ENCODE measurements at places on chromosomes 16 and 17. TPM values are rescaled to one million over a fixed set of nuclear protein-coding genes. Genes with fewer than 3 reads are reported as not detected.

FOXO3B gene
- total RNA-seq, result 7.9 TPM

GRCh38 chr17:82926081-82926480 is 86.3 kb upstream of the ZNF750 start:
- no peaks in the 10 kb centered on the region for H3K4me1 ChIP-seq
- H3K4me3 ChIP-seq, result no peak overlapping the region
- H3K36me3 ChIP-seq, result peaks cover 3% of the 10 kb centered on the region

NAA38 gene
- total RNA-seq, result 22.2 TPM

- H3K36me3 ChIP-seq, result no peaks in the 10 kb centered on the region
- no peaks in the 10 kb centered on the region for H3K4me1 ChIP-seq
- no peak overlapping the region for H3K4me3 ChIP-seq
- no peak for DNase-seq
- no peaks in the 10 kb centered on the region for H3K27me3 ChIP-seq
- no peak overlapping the region for H3K27ac ChIP-seq
Measured at GRCh38 chr17:10727192-10727591, 2.6 kb downstream of the TMEM220 start.

DNA sequence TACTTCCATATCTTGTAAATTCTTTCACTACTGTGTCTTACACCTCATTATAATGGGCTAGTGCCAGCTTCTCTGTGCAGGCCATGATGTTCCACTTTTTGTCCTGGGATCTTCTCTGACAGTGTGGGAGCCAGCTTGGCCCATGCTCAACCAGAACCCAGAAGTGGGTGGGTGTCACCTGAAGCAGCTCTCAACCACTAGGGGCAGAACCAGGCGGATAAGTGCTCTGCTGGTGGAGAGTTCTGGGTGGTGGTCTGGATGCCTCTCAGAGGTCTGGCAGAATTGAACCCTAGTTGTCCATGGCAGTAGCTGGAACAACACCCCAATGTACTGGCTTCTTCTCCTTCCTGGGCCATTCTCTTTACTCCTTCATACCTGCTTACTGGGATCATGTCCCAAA is 254.1 kb upstream of the N4BP1 start:
- H3K4me1 ChIP-seq, result no peaks in the 10 kb centered on the region
- no peaks in the 10 kb centered on the region for H3K27me3 ChIP-seq
- no peak overlapping the region for H3K4me3 ChIP-seq
- no peak overlapping the region for H3K27ac ChIP-seq
- no peaks in the 10 kb centered on the region for H3K36me3 ChIP-seq

DNA sequence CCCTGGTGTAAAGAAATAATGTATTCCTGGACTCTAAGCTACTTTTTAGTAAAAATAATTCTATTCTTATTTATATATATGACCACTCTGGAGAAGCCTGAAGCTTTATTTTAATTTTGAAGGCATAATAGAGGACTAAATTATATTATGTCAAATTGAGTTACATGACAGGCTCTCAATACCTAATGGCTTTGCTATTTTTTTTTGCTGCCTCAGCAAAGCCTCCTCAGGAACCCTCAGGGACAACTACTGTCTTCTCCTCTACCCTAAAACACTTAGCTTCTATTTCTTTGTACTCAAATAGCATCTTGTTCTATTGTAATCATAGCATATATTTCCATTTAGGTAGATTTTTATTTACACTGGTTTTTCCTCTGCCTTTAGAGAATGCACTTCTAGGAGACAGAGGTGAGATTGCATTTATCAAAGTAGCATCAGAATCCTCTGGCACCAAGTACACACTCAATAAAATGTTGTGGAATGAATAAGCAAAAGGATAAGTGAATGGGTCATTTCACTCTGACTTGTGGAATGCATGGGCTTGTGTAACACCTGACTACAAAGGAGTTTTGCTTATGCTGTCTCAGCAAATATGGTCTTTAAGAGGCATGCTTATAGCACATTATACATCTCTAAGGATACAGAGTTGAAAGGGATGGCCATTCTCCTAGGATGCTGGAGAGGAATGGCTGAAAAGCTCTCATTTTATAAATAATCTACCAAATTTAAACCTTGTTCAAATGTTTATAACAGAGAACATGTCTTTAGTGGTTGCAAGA is 605.2 kb downstream of the KCNJ2 start:
- no peaks in the 10 kb centered on the region for H3K4me1 ChIP-seq
- H3K27me3 ChIP-seq, result no peaks in the 10 kb centered on the region
- H3K27ac ChIP-seq, result no peak overlapping the region
- DNase-seq, result no peak

DNA sequence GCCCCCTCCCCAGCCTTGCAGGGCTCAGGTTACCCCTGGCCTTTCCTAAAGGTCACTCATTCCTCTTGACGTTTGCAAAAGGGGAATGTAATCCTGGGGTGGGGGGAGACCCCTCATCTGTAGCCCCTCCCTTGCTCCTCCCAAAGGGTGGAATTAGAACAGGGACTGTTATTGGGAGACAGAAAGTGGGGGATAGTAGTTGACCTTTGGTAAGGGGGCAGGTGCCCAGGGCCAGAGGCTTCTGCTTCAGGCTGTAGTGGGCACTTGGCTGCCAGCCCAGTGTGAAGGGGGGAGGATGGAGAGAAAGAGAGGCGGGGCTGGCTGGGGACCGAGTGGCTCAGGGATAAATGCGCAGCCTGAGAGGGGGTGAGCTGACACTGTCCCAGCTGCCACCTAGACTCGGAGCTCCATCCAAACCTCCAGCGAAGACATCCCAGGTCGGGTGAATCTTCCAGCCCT is at the start of gene ENO3:
Gene ENO3, plus strand, starts transcription at position 374 of the 459 bp plus-strand sequence. CDS start 711 bp downstream, outside the sequence.
- peaks cover 16% of the 10 kb centered on the region for H3K4me1 ChIP-seq
- H3K36me3 ChIP-seq, result peaks cover 18% of the 10 kb centered on the region
- no peaks in the 10 kb centered on the region for H3K27me3 ChIP-seq

All from naive thymus-derived CD4-positive, alpha-beta T cell (primary cell).